ENCODE measurements at places on chromosomes 3 and 15.

- no peak for DNase-seq
Observed at GRCh38 chr3:30438126-30438525, 168.3 kb upstream of the TGFBR2 start.

- no peak for DNase-seq
Observed at GRCh38 chr3:159923336-159923735, 65.3 kb upstream of the IL12A start.

DNA sequence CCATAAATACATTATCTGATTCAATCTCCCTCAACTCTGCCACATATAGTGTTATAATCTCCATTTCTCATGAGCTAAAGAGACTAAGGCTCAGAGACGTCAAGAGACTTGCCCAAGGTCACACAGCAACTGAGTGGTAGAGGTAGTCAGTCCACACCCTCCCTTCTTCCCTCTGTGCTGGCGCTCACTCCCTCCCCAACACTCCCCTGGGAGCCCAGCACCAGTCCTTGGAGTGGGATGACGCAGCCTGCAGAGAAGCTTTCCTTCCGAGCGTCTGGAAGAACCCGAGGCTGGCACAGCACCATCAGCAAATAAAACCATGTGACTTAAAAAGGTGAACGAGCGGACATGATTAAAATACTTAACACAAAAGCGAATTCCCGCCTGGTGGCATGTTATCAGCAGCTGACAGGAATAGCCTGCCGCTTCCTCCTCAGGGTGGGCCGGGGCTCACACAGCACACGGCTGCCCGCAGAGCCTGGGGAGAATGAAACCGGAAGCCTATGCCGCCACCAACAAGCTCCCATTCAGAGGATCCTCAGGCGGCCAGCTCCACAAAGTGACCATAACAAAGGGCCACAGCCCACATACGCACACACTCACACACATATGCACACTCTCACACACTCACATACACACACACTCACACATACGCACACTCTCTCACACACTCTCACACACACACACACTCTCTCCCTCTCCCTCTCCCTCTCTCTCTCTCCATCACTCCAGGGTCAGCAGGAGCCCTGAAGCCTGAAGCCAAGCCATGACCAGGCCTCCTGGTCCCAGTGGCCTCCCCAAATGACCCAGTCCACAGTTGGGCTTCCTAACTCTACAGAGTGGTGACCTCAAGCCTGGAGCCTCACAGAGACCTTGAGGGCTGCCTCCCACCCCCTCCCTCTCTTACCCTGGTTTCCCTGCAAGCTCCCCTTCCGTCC is 120.5 kb downstream of the XXYLT1 start:
- no peak for DNase-seq

GRCh38 chr3:105353485-105354161 is 13.1 kb upstream of the ALCAM start:
- DNase-seq, result no peak

DNA sequence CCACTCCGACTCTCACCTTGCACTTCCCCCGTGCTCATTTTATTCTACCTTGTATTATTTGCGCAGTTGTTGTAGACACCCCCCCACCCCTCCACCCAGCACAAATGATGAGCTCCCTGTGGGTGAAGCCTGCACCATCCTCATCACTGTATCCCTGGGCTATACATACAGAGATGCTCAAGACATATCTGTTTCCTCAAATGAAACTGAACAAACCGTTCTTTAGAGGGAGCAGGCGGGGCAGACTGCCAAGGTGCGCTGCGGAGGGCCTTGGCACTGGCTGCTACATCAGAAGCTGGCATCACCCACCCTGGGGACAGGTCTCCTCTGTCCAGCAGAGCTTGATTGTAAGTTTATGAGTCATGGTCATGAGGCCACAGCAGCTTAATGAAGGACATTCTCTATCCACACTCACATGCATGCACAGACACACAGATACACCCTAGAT is 29.0 kb downstream of the ADCY5 start:
- DNase-seq, result no peak

DNA sequence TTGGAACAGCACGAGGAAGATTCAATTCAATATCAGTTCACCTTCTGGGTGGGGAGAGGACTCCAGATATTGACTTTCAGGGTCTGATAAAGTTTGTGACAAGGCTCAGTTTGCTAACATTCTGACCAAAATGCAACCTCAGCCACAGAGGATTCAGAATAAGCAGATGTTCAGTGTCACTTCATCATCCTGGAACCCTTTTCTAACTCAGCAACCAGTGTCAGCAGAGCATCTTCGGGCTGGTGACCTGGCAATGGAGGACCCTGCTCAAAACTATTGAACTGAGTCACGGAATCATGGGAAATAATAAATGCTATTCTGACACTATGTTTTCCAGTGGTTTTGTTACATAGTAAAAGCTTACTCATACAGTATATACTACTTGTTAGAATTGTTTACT is 433.4 kb upstream of the CFAP20DC start:
- no peak for DNase-seq

GRCh38 chr15:64877435-64877834 is 34.3 kb upstream of the ANKDD1A start:
- DNase-seq, result no peak

- no peak for DNase-seq
Observed at GRCh38 chr3:32118215-32118614, 11.8 kb downstream of the GPD1L start.

Measured in Karpas-422 (cell line).